Activated T-helper 2 cell treated with anti-CD3 and anti-CD28 coated beads, Interferon-gamma antibody, Interleukin-2, Interleukin-4, amounts not matched to agents 10 μg/mL and 5 μg/mL and 100 μg/mL, durations not matched to agents 14 hours and 24 hours and 36 hours (primary cell): ENCODE measurements at places on chromosomes 16 and 17. TPM values are rescaled to one million over a fixed set of nuclear protein-coding genes. Genes with fewer than 3 reads are reported as not detected.

- DNase-seq, result no peak
These were observed 426.7 kb upstream of the SALL1 start for GRCh38 chr16:51577621-51578303.

DNA sequence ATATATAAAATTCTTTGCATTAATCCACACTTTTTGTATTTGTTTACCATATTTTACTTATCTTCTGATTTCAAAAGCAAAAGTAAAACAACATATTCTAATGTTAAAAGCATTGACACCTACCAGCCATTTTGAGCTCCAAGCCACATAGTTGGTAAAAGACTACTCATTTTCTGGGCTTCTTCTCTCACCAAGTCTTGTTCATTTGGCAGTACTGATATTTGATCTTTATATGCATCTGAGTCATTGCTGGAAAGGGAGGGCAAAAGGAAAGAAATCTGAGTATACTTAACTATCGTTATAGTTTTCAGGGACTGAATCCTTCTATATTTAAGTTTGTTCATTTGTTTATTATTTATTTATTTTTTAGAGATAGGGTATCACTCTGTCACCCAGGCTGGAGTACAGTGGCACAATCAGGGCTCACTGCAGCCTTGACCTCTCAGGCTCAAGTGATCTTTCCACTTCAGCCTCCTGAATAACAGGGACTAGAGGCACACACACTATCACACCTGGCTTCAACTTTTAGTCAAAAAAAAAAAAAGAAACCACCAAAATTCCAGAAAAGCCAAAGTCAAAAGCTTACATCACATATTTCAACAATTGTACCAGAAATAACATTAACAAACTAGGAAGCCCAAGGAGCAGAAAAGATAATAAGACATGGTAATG, 121.0 kb upstream of the TOB1 start:
- DNase-seq, result no peak

GRCh38 chr16:78513838-78514237, 414.4 kb downstream of the WWOX start:
- DNase-seq, result no peak

GRCh38 chr17:76826330-76827068, 41.7 kb upstream of the MGAT5B start:
- no peak for DNase-seq

GRCh38 chr17:34598161-34598776, 18.9 kb downstream of the TMEM132E start:
- DNase-seq, result no peak

- no peak for DNase-seq
These were observed 2021.6 kb downstream of the TP53TG3F start for GRCh38 chr16:35480988-35481387.

DNA sequence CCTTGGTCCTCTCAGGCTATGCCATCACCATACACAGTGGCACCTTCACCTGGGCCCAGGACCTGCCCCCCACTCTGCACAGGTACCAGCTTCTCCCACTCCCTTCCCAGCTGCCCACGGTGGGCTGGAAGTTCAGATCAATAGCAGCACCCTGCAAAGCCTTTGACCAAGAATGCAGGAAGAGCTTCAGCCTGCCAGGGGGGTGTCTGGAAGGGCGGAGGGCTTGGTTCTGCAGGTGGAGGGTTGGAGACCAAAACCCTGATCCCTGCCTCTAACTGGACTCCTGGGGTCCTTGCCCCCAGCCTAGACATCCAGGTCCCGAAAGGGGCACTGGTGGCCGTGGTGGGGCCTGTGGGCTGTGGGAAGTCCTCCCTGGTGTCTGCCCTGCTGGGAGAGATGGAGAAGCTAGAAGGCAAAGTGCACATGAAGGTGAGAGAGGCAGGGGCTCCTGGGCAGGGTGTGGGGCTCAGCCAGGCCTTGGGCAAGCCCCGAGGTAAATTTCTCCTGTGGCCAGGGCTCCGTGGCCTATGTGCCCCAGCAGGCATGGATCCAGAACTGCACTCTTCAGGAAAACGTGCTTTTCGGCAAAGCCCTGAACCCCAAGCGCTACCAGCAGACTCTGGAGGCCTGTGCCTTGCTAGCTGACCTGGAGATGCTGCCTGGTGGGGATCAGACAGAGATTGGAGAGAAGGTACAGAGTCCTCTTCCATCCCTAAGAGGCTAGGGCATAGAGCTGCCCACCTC, 34.3 kb downstream of the ABCC3 start:
- no peak for DNase-seq

GRCh38 chr17:10875984-10876555, 38.2 kb upstream of the PIRT start:
- DNase-seq, result no peak

- DNase-seq, result no peak
These were observed 8.2 kb downstream of the AMFR start for GRCh38 chr16:56417138-56417537.

GRCh38 chr17:77140878-77141767, at the start of gene SEC14L1:
TSS of gene SEC14L1 (plus strand) at chr17:77140969. CDS start at chr17:77143597, 2,628 bp downstream.
- DNase-seq, result peak; percentile 38

DNA sequence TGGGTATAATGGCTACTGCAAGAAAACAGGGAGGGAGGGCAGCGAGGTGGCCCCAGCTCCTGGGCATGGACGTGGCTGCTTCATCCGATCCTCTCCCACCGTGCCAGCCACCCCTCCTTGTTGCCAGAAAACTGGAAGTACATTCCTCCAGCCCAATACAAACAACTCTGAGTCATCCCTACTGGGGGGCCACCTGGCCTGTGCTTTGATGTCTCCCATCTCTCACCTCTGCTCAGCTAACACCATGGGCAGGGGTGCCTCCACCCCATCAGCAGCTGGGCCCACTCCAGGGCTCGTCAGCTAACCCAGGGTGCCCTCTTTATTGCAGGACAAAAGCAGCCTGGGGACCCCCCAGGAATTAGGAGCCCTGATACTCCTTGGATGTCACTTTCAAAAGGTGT, 2.0 kb downstream of the RHBDF2 start:
- no peak for DNase-seq

DNA sequence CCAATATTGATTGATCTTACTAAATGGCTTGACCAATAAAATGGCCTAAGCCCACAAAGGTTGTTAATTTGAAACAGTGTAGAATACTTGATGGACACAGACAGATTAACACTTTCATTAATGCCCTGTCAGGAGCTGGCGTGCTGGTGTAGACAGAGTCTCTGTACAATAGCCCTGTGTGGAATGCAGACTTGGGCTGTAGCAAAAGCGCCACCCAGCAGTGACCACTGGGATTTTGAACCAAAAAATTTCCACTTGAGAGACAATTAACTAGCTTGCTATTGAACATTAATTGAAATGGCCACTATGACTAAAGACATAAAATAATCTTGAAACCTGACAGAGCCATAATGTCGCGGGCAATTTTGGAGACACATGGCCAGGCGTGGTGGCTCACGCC, 19.7 kb upstream of the GUCY2D start:
- no peak for DNase-seq

GRCh38 chr17:17056156-17056539, 13.9 kb downstream of the MPRIP start:
- DNase-seq, result no peak

DNA sequence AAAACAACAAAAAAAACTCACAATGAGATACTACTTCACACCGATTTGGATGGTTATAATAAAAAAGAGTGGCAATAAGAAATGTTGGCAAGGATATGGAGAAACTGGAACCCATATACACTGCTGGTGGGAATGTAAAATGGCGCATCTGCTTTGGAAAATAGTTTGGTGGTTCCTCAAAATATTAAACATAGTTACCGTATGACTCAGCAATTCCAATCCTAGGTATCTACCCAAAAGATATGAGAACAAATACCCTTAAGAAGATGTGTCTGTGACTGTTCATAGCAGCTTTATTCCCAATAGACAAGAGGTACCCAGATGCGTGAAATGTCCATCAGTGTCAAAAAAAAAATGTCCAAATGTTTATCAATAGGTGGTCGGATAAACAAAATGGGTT, 7.2 kb downstream of the CPPED1 start:
- DNase-seq, result no peak

DNA sequence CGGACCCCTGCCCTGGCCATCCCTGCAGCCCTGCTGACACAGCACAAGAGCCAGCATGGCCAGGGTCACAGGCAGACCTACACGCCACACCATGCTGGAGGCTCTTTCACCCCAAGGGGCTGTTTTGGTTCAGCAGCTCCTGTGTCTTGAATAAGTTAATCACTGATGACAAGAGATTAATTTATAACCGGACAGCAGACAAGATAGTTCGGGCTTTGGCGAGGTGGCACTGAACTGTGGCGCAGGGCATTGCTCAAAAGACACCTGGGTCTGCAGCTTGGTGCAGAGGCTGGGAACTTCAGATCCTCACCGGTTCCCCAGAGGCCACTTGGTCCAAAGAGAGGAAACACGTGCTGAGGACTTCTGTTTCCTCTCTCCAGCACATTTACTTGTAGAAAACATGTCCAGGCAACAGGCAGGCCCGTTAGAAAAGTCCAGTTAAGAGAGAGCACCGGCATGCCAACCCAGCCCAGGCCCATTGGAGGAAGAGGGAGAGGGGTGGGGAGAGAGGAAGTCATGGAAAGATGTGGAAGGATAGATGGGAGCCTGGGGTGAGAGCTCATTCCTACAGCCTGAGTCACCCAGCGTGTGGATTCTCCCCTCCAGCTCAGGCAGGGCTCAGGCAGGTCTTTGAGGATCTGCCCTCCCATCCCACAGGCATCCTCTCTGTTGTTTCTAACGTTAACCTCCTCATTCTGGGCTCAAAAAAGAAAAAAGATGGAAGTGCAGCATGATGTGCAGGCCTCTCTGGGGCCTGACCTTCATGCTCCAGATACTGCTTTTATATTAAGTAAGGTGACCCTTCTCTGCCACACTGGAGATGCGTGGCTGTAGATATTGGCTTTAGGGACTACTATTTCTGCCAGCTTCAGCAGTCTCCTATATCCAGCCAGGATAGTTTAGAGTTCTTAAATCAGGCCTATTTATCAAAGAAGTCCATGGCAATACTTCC, 80.0 kb upstream of the HNF1B start:
- DNase-seq, result no peak

GRCh38 chr16:65667011-65667578, 545.2 kb upstream of the CDH11 start:
- DNase-seq, result no peak

- DNase-seq, result no peak
These were observed 18.2 kb downstream of the IL34 start for GRCh38 chr16:70664325-70665112.

- DNase-seq, result peak; percentile 30
These were observed 4.0 kb upstream of the MEAK7 start for GRCh38 chr16:84508502-84508901.

DNA sequence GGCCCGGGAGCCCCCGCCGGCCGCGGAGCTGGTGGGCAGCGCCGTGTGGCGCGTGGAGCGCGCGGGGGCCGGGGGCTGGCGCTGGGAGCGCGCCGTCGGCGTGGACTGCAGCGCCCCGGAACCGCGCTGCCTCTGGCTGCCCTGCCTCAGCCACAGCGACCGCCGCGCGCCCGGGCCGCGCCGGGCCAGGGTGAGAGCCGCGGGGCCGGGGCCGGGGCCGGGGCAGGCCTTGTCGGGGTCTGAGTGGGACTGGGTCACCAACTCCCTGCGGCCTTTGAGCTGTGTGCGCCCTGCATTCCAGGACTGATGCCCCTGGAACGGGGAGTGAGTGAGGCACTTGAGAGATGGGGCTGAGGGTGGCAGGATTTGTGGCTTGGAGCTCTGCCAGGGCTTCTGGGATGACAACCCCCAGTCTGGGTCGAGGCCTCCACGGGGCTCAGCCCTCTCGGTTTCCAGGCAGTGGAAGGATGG, 25.7 kb downstream of the ARHGAP23 start:
- no peak for DNase-seq

GRCh38 chr17:27577121-27577761, 53.7 kb upstream of the LGALS9 start:
- no peak for DNase-seq

GRCh38 chr17:14780097-14780651, 479.3 kb downstream of the HS3ST3B1 start:
- DNase-seq, result no peak

- no peak for DNase-seq
These were observed 952.6 kb upstream of the SOX9 start for GRCh38 chr17:71168053-71168741.

DNA sequence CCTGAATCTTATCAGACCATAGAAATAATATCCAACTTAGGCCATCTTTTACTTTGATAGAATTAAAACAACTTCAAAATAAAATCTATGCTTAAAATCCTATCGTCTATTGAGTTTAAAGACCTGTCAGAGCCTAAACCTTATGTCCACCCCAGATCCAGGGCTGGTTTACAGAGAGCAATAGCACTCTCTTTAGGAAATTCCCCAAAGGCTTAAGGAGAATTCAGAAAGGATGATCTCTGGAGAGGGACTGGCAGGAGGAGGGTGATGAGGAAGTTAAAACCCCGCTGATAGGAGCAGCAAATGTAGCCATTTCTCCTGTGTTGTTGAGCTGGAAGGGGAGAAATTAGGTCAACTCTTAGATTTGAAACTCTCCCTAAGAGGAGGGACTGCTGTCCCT, 175.3 kb downstream of the HS3ST4 start:
- no peak for DNase-seq

DNA sequence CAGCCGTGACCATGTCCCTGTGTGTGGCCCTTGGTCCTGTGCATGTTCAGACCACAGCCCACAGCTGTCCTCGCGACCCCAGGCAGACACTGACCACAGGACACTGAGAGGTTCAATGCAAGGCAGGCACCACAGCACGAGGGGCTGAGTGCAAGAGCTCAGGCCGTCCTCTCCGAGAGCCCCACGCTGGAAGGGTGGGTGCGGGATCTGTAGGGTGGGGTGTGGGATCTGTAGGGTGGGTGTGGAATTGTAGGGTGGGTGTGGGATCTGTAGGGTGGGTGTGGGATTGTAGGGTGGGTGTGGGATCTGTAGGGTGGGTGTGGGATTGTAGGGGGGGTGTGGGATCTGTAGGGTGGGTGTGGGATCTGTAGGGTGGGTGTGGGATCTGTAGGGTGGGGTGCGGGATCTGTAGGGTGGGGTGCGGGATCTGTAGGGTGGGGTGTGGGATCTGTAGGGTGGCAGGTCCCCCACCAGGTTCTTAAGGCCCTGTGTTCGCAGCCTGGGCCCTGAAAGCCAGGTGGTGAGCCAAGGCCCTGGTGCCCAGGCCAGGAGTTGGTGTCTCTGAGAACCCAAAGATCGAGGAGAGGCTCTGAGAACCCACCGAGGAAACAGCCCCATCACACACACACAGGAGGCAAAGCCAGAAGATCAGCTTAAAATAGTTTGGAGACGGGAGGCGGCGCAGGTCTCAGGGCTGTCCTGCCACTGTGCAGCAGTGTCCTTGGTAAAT, 48.2 kb downstream of the METRNL start:
- no peak for DNase-seq

The TRIM47 gene
- total RNA-seq, result 22.5 and 24.5 TPM in 2 replicates

The RNF43 gene
- total RNA-seq, result 20.5 and 23.9 TPM in 2 replicates

The CDRT4 gene
- total RNA-seq, result 4.8 and 8.0 TPM in 2 replicates

The NR1D1 gene
- total RNA-seq, result 6.6 and 6.8 TPM in 2 replicates

The MT1E gene
- 181 and 184 TPM in 2 replicates for total RNA-seq

The FBXW10B gene
- total RNA-seq, result 0.46 and 0.55 TPM in 2 replicates

The CD79B gene
- 28.8 and 33.2 TPM in 2 replicates for total RNA-seq

The CES3 gene
- total RNA-seq, result 9.4 and 10.6 TPM in 2 replicates

The TOX3 gene
- total RNA-seq, result not detected in 2 replicates

The RAB34 gene
- 19.4 and 21.5 TPM in 2 replicates for total RNA-seq

The OSGIN1 gene
- 1.4 and 2.1 TPM in 2 replicates for total RNA-seq

The SUZ12 gene
- total RNA-seq, result 69.5 and 70.4 TPM in 2 replicates

The MMP25 gene
- total RNA-seq, result 7.7 TPM in 2 replicates
